CD4-positive, alpha-beta T cell (primary cell): ENCODE measurements at places on chromosomes 13 and 19. TPM values are rescaled to one million over a fixed set of nuclear protein-coding genes. Genes with fewer than 3 reads are reported as not detected.

DNA sequence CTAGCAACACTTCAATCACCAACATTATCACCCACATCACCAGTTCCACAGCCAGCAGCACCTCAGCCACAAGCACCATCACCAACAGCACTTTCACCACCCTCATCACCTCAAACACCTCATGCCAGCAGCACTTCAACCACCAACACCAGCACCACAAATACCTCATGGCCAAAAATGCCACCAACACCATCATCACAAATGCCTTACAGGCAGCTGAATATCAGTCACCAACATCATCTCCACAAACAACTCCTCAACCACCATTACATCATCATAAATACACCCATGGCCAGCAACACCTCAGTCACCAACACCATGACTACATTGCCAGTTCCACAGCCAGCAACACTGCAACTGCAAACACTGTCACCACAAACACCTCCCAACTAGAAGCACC lies 10.4 kb downstream of the FCER2 start:
- no peak for DNase-seq

DNA sequence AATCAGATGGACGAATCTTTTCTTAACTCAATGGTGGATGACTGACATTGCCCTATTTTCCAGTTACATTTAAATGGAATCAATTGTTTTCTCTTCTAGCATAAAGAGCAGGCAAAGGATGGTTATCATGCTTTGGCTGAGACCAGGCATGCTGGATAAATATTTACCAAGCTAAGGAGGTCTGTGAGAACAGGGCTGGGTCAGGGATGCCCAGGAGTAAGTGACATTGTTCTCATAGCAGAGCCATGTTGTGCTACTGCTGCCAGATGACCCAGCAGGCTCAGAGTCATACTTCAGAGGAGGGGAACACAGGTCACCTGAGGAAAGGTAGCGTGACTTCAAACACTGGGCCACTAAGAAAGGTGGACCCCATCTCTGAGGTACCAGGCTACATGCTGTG lies 116.0 kb upstream of the RNF113B start:
- DNase-seq = no peak

- DNase-seq = no peak
Measured at GRCh38 chr19:17255150-17255621, 9.4 kb downstream of the USHBP1 start.

DNA sequence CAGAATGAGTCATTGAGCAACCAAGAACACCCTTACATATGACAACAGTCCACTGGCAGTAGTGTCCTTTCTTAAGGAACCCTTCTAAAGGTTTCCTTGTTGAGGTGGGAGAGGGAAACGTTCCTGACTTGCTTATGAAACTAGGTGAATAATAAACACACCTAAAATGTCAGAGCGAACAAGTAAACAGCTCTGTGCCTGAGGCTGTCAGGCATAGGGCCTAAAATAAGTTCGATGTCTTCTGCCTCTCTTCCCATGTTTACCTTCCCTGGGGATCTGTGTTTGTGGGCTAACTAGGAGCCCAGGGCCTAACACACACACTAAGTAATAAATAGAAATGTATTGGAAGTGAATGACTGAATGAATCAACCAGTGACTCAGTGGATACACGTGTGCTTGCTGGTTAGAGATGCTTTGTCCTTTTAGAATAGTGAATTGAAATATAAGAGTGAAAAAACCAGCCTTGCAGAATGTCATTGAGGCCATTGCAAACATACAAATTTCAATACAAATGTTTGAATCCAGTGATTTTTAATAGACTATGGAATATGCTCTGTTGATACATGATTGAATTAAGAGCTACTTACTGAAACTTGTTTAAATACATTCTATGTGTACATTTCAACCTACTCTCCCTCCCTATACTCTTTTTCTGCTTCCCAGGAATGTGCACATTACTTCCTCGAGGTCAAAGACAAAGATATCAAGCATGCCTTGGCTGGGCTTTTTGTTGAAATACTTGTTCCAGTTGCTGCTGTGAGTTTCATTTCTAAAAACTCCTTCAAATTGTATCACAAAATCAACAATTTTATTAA lies 102.9 kb downstream of the FRY start:
- no peak for DNase-seq

DNA sequence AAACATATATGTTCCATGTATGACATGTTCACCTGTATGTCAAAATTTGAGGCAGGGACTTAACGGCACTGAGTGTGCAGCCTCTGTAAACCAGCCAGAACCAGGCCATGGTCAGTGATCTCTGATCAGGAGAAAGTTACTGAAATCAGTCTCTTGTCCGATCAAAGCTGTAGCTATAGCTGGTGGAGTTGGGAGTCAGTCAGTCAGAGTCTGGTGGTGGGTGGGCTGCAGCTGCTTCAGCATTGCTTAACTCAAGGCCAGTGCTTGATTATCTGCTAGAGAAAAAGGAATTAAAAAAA lies 78.3 kb downstream of the ANKRD10 start:
- no peak for DNase-seq

- no peak for DNase-seq
Measured at GRCh38 chr13:46633416-46633815, 80.4 kb downstream of the LRCH1 start.

GRCh38 chr13:23418776-23419683 lies 14.5 kb downstream of the SACS start:
- no peak for DNase-seq

GRCh38 chr19:23777216-23777615 lies 18.5 kb upstream of the ZNF681 start:
- no peak for DNase-seq

GRCh38 chr13:60282186-60282585 lies 114.8 kb upstream of the TDRD3 start:
- no peak for DNase-seq

DNA sequence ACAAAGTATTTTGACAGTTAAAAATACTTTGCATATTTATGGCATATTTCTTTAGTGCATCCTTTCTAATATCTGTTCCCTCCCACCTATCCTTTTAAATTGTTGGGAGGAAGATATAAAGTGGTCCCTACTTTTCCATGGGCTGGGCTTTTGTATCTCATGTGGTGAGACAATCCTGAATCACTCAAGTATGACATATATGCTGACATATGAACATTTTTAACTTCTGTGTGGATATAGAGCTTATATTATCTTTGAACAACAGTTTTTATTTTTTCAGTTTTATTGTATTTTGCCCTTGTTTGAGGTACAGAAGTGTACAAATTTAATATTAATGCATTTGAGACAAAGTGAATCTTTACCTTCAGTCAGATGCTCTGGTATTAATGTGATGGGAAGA lies 3.4 kb downstream of the ZMYM2 start:
- DNase-seq = no peak

DNA sequence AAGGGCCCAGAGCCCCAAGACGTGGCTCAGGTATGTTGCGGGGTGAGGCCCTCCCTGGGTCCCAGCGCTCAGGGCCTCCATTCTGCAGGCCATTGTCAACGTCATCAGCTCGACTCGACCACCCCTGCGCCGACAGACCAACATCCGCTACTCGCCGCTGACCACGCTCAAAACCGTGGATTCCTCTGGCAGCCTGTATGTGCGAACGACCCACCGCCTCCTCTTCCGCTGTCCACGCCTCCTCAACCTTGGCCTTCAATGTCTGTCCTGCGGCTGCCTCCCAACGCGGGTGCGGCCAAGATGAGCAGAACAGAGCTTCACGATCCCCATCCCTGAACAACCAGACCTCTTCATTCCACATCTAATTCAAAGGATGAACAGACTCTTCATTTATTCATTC lies 8.2 kb downstream of the RDH8 start:
- DNase-seq = no peak

GRCh38 chr13:74895042-74895796 lies 586.8 kb downstream of the TBC1D4 start:
- no peak for DNase-seq

DNA sequence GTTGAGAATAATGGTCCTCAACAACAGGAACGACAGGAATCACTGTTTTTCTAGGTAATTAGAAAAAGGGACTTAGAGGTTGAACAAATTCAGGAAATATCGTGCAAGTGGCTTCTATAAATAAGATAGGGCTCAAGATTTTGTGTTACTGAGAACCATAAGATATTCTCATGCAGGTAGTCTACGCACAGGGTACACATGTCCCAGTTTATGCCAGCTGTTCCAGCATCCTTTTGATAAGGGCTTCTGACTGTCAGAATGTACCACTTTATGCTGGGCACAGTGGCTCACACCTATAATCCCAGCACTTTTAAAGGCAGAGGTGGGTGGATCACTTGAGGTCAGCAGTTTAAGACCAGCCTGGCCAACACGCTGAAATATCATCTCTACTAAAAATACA lies 32.1 kb downstream of the RBM26 start:
- no peak for DNase-seq

DNA sequence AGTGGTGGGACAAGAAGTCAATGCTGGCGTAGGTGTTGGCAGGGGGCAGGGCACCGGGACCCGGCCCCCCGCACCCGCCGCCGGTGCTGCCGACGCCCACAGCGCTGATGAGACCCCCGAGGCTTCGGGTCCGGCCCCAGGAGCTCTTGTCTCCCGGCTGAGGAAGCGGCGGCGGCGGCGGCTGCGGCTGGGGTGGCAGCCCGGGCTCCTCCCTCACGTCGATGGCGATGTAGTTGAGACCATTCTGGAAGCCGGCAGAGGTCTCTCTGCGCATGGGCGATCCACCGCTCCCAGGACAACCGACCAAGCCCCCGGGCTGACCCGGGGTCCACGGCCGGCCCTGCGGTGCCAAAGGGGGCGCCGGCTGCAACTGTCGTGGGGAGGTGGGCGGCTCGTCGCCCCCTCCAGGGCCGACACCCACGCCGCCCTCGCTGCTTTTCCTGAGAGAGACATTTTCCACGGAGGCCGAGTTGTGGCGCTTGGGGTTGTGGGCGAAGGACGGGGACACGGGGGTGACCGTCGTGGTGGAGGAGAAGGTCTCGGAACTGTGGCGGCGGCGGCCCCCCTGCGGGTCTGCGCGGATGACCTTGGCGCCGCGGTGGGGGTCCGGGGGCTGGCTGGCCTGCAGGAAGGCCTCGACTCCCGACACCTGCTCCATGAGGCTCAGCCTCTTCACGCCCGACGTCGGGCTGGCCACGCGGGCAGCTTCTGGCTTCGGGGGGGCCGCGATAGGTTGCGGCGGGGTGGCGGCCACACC lies 4.1 kb downstream of the IRS2 start:
- DNase-seq = no peak

DNA sequence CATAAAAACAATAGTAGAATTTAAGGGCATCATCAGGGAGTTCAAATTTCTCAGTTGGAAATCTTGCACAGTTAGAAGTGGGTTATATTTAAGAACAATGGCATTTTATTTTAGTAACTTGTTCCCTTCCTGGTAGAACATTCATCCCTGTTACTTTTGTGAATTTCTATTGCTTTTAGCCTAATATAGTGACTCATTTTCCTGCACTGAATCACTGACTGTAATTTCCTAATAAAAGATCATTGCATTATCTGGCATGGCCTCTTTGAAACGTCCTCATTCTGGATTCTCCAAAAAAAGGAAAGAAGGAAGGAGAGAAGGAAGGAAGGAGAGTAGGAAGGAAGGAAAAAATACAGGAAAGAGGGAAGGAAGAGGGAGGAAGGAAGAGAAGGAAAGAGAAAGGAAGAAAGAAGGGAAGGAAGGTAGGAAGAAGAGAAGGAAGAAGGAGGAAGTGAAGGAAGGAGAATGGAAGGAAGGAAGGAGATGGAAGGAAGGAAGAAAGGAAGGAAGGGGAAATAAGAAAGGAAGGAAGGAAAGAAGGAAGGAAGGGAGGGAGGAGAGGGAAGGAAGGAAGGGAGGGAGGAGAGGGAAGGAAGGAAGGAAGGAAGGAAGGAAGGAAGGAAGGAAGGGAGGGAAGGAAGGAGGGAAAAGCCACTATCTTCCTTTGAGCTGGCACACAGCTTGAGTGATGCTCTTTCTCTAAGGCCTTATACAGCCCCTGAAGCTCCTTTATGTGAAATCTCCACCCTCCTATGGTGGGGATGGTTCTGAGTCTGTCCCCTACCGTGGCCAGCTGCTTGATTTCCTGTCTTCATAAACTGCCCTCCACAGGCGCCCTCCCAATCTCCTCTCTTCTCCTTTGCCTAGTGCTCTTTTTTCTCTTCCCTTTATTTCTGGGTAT lies 29.8 kb upstream of the TM9SF2 start:
- DNase-seq = no peak

- no peak for DNase-seq
Measured at GRCh38 chr13:79995334-79995733, 345.6 kb downstream of the SPRY2 start.

DNA sequence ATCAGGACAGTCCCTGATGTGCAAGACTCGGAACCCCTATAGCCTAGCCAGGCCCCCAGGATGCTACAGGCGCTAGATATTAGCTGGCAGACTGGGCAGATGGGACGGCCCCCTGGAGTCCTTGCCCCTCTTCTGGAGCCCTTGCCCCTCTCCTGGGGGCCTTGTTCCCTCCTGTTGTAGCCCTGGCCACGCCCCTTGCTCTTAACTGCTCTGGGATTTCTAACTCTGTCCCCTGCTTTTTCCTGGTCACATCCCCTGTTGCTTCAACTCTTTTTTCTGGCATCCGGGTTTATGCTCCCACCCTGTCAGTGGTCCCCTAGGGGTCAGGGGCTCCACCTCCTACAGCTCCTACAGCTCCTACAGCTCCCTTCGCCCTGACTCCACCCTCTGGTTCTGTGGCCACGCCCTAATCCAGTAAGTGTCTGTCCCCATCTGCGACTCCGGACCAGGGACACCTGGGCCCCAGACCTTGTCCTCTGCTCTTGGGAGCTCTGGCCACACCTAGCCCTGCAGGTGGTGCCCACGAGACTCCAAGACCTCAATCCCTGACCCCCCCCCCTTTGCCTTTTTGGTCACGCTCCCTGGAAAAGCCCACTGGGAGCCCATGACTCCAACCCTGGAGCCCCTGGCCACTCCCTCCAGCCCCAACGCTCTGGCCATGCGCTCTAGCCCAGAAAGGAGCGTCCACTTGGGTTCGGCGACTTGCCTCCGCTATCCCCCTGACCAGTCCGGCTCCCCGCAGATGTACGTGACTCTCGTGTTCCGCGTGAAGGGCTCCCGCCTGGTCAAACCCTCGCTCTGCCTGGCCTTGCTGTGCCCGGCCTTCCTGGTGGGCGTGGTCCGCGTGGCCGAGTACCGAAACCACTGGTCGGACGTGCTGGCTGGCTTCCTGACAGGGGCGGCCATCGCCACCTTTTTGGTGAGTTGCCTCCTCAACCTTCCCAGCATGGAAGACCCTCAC lies 6.8 kb downstream of the PLPPR2 start:
- DNase-seq = no peak

DNA sequence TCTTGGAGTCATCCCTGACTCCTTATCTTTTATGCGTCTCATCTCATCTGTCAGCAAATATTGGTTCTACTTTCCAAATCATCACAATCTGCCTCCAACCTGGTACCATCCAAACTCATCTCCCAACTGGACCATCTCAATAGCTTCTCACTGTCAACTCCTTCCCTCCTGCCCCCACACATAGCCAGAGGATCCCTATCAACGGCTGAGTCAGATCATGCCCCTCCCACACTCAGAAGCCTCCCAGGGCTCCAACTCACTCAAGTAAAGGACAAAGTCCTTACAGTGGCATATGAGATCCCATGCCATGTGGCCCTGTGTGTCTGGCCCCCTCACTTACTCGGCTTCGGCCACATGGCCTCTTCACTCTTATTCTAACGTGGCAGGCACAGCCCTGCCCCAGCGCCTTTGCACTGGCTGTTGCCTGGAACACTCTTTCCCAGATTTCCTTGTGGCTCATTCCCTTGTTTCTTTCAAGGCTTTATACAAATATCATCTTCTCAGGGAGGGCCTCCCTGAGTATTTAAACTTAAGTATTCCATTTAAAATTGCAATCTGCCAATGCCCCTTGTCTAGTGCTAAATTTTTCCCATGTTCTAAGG lies 4.3 kb downstream of the SPRED3 start:
- DNase-seq = no peak

Gene TEX26
- total RNA-seq = not detected

Gene PHF11
- 105 TPM for total RNA-seq

Gene SRRM5
- 0.25 TPM for total RNA-seq

Gene GPR183
- 337 TPM for total RNA-seq

Gene ZFP82
- 3.8 TPM for total RNA-seq

Gene GARIN5A
- 0.50 TPM for total RNA-seq

Gene RASL11A
- total RNA-seq = 4.7 TPM
